Activated CD4-positive, CD25-positive, alpha-beta regulatory T cell treated with anti-CD3 and anti-CD28 coated beads, Interleukin-2, amount 50 U/mL, for 24 hours (primary cell): ENCODE measurements at places on chromosomes 6 and 20.

GRCh38 chr6:47862731-47863130, 80.9 kb downstream of the OPN5 start:
- ATAC-seq, result no peak

DNA sequence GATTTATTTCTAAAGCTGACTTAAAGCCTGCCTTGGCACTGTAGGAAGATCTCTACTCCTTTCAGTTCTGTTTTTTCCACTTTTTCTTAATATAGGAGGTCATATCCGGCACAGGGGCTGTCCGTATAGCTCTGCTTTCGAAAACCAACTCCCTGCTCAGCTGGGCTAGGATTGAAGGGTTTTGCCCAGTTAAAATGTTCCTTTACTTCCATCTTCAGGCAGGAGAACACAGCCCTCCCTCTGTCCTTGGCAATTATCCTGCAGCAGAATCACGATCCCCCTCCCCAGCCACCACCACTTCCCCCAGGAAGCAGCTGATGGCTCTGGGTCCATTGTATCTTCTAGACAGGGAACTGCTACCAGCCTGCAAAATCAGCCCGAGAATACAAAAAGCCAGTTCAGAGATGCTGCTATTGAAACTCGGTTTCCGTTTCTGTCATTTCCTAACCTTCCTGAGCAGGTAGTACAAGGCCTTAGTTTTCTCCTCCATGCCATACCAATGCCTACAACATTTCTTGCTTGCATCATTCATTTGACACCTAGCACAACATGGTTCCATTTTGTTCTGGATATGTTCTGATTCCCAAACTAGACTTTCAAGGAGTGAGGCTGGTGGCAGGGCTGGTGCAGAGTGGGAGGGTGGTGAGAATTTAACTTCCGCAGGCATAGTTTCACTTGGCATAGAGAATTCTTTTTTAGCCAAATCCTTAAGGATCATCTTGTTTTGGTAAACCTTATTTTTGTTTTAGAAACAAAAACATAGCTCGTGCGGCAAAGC, 53.9 kb downstream of the FAM50B start:
- no peak for ATAC-seq

GRCh38 chr6:57162028-57162427, 10.1 kb upstream of the BAG2 start:
- no peak for ATAC-seq

DNA sequence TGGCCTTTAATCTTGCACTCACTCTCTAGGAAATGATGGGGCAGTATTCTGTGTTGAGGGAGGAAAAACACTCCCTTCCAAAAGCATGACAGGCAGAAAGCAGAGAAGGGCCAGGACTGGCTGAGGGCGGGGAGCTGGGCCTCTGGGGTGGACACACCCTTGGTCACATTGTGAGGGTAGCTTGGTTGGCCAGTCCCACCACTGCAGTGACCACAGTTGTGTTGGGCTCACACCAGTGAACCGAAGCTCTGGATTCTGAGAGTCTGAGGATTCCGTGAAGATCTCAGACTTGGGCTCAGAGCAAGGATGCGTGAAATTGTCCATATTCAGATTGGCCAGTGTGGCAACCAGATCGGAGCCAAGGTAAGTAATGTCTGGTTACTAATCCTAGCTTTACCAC, at the start of gene TUBB1:
TUBB1 (plus strand) TSS at position 213 of the 400 bp plus-strand sequence; CDS start at position 307, 94 bp downstream.
- no peak for ATAC-seq

DNA sequence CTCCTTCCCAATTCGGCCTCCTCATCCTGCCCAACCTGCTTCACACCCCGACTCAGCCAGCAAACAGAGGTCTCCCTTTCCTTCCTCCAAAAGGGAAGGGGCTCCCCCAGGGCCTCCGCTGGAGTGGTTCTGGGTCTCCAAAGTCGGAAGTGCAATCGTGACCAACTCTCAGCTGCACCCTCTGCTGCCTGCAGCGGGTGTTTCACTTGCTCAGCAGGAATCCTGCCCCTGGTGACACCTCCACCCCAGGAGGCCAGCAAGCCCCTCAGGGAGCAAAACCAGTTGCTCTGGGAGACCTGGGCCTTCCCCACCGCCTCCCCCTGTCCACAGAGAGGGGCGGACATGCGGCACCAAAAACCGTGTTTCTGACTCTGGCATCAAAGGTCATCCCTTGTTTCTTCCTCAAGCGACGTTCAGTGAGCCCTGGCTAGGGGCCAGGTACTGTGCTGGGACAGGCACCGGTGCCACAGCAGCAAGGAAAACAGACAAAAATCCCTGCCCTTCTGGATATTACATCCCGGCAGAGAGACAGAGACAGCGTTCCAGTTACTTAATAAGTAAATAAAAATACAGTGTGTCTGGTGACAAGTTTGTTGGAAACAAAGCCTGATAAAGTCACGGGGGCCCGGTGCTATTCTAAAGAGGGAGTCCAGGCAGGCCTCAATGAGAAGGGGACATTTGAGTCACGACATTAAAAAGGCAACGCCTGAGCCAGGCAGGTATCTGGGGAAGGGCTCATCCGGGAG, 219.0 kb downstream of the BMP7 start:
- ATAC-seq, result no peak

GRCh38 chr20:53352727-53353440, 240.8 kb downstream of the ZNF217 start:
- ATAC-seq, result no peak

DNA sequence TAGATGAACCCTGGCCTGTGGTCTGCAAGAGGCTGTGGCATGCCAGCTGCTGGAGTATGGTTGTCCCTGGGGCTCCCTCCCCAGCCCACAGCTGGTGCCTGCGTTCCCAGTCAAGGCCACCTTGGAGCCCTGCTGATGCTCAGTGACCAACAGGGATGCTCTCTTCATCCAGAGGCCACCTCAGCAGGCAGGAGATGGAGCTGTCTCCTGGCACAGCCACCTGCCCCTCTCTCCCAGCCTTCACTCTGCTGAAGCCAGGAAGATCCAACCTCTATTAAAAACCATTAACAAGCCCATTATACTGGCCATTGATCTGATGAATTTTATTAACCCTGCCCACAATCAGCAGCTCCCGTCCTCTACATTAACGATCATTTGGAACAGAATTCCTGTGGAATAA, 40.4 kb downstream of the ADTRP start:
- ATAC-seq, result no peak
